Activated CD4-positive, CD25-positive, alpha-beta regulatory T cell treated with anti-CD3 and anti-CD28 coated beads, Interleukin-2, amount 50 U/mL, for 16 hours (primary cell): ENCODE measurements at places on chromosomes 16 and 17.
A peak's percentile ranks its signal among the peaks of the same experiment; 100 is the strongest.

DNA sequence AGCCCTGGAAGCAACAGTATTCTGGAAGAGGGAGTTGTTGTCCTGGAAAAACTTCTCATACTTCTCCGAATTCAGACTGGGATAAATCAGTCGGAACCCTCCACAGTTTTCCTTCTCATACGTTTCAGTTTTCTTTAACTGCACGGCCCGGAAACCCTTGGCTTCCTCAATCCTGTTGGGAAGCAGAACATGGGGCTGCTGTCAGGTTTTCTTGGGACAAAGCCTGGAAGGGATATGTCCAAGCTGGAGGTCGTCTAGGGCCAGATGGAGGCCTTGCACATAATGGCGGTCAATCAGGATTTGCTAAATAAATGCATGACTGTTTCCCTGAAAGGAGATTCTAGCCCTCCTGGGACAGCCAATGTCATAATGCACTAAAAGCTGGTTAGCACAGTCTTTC lies 29.2 kb downstream of the TTLL6 start:
- no peak for DNase-seq

GRCh38 chr16:72876221-72876620 lies 171.7 kb downstream of the ZFHX3 start:
- no peak for DNase-seq

- no peak for DNase-seq
Observed at GRCh38 chr17:2947996-2948550, 115.3 kb downstream of the OR1D5 start.

- no peak for DNase-seq
Observed at GRCh38 chr17:28125526-28126378, 83.3 kb downstream of the NLK start.

DNA sequence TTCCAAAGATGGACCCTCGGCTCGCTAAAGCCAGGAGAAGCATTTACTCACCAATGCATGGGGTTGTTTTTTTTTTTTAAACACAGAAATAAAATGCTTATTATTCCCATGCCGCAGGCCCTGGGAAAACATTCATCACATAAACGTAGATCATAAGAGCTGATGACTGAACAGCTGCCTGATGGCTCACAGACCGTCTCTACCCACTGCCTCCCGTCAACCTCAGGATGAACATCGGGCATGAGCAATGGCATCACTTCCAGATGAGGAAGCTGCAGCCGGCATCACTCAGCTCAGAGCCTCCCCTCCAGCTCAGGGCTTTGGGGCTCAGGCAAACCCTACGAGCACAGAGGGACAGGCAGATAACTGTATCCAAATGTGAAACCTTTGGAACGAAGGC lies 380.6 kb downstream of the CPPED1 start:
- DNase-seq = no peak

DNA sequence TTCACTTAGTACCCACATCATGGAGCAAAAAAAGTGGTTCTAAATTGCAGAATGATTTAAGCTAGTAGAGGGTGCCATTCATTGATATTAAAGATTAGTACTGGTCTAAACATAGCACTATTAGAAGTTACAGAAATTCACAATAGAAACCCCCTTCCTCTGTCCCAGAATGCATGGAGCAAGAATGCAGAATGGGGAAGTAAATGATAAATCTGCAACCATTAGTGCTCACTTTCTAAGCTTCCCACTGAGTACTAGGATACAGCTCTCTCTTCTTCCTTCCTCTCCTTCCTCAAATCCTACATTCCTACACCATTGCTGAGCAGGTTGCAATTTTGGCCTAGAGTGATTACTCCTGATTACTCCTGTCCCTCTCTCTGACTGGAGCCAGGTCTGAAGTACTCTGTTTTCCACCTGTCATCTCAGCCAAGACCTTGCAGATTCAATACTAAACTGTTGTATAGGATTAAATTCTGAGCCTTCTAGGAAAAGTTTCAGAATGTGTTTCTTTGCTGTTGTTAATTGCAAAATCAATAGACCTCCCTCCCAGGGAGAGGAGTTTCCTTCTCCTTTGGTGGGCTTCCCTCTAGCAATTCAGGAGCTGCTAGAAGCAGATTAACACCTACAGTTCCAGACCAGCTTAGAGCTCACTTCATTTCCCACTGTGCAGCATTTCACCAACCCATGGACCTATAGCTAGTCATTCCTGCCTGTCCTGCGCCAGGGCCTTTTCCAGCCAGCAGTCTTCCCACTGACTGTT lies 165.5 kb upstream of the TBX2 start:
- no peak for DNase-seq

DNA sequence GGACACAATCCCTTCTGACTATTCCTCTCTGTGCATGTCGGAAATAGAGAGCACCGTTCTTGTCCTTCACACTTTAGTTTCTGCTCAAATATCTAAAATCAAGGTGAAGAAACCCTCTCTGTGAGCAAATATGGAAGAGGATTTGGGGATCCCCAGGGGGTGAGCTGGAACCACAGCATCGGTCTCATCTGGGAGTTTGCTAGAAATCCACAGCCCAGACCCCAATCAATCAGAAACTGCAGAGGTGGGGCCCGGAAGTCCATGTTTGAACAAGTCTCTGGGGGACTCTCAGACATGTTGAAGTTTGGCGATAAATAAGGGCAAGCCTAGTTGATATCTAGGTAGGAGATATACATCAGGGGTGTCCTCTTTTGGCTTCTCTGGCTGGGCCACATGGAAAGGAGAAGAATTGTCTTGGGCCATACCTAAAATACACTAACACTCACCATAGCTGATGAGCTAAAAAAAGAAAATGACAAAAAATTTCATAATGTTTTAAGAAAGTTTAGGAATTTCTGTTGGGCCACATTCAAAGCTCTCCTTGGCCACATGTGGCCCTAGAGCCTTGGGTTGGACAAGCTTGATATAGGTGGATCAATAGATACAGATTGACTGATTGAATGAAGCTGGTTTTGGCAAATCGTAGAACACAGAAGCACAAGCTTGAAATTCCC lies 168.0 kb upstream of the FOXF1 start:
- no peak for DNase-seq

- no peak for DNase-seq
Observed at GRCh38 chr17:16942141-16943031, 29.5 kb downstream of the TNFRSF13B start.

DNA sequence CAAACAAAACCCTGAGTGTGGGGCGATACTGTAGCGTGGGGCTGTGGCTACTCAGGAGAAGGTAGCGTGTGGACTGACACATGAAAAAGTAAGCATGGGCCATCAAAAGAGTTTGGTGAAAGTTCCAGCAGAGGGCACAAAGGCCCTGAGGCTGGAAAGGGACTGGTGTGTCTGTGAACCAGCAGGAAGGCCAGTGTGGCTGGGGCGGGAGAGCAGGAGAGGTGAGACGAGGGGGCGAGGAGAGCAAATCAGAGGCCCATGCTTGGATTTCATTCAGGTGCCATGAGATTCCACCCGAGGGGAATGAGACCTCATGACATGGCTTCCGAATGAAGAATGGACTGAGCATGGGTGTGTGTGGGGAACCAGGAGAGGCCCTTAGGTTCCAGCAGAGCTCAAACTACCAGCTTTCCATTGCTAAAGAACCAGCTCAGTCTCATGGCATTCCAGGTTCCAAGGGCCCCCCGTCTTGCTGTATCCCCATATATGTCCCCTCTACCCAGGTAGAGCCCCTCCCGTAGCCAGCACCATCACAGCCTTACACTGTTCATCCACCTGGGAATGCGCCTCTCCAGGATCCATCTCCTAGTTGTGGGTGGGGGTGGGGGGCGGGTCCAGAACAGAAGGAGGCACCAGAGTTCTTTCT lies 31.1 kb downstream of the TRPV2 start:
- no peak for DNase-seq

DNA sequence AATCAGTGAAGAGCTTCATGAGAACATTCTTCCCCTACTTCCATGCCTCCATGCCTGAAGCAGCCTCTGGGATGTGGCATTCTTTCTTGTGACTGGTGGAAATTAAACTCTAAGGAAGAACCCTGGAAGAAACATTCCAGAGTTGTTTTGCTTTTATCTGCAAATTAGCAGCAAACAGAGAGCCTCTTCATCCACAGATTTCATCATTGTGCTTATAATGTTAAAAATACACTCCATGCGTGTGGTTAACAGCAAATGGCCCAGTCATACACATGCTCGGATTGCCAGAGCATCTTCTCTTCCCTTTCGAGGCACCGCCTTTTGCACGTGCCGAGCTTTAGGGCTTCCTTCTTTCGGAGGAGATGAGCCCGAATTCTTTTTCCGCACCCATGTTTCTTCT lies 411.3 kb downstream of the SNX29 start:
- DNase-seq = no peak

DNA sequence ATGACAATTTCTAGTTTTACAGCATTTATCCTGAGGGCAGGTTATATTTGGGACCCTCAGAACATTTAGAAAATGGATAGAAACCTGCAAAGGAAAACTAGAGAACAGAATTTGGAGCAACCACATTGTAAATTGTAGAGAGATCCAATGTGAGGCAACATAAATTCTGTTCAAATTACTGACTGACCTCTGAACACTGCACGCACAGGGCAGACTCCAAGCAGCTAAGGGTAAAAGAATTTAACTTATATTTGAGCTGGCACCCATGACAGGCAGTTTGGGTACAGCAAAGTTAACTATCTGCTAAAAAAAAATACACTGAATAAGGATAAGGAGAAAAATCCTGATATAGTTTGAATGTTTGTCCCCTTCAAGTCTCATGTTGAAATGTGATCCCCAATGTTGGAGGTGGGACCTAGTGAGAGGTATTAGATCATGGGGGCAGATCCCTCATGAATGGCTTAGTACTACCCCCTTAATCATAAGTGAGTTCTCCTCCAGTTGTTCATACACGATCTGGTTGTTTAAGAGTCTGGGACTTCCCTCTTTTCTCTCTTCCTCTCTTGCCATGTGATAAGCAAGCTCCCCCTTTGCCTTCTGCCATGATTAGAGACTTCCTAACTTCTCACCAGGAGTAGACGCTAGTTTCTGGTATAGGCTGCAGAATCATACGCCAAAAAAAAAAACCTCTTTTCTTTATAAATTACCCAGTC lies 75.7 kb downstream of the FBXL20 start:
- DNase-seq = no peak

GRCh38 chr16:86647561-86647960 lies 69.2 kb downstream of the FOXL1 start:
- no peak for DNase-seq

- no peak for DNase-seq
Observed at GRCh38 chr16:50386774-50387173, 18.0 kb upstream of the BRD7 start.

- DNase-seq = no peak
Observed at GRCh38 chr16:79375351-79375750, 225.2 kb downstream of the MAF start.

- no peak for DNase-seq
Observed at GRCh38 chr16:30837904-30838303, 50.9 kb upstream of the ZNF629 start.

DNA sequence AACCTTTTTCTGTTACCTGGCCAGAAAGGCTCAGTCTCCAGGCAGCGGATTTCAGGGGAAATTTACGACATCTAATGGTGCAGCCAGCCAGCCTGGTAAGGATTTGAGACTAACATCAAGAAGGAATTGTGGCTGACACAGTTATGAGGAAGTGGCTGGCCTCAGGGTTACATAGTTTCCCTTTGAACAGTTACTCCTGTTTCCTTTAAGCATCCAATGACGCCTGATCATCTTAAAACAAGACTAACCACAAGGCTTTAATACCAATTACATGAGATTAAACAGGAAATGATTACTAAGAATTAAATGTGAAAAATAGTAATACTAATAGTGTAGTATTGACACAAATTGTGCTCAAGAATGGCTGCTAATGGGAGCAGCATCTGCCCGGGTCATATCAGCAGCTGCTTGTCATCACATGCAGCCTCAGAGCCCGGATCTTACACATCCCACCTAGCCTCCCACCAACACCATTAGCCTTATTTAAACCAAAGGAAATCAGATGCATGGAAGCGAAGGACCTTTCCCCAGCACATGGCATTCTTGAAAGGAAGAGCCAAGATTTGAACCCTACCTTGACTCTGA lies 431.8 kb downstream of the PMP22 start:
- no peak for DNase-seq

- peak; percentile 37 for DNase-seq
Observed at GRCh38 chr16:10988164-10988803, 43.9 kb downstream of the CLEC16A start.

DNA sequence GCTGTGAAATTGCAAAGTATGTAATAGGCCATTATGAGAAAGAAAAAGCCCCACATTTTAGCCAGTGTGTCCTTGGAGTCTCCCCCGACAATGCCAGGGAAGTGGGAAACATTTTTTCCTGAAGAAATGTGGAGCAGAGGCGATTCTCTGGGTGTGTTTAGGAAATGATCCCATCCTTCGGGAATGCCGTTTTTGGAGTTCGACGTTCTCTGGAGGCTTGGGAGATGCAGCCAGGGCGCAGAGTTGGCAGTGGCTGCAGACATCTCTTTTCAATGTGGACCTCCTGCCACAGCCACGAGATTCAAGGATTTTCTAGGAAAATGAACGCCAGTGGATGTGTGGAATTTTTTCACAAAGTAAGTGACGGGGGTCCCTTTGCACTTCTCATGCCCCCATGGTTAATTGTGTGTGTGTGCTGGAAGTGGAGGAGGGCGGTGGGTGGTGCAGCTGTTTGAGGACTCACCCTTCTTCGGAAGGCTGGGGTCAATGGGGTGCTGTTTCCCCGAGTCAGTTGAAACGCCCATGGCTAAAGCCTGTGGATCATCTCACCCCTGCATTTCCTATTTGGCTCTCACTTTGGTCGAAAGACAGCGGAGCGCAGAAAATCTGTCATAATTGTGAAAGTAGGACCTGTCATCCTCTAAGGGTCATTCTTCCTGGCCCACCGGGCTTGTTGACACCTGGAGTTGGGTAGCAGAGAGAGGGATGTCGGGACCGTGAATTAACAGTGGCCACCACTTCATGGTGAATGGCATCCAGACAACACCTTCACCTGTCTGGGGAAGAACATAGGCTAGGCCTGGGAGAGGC lies 73.2 kb downstream of the CMIP start:
- no peak for DNase-seq

- no peak for DNase-seq
Observed at GRCh38 chr16:70635336-70636016, 10.9 kb upstream of the IL34 start.

DNA sequence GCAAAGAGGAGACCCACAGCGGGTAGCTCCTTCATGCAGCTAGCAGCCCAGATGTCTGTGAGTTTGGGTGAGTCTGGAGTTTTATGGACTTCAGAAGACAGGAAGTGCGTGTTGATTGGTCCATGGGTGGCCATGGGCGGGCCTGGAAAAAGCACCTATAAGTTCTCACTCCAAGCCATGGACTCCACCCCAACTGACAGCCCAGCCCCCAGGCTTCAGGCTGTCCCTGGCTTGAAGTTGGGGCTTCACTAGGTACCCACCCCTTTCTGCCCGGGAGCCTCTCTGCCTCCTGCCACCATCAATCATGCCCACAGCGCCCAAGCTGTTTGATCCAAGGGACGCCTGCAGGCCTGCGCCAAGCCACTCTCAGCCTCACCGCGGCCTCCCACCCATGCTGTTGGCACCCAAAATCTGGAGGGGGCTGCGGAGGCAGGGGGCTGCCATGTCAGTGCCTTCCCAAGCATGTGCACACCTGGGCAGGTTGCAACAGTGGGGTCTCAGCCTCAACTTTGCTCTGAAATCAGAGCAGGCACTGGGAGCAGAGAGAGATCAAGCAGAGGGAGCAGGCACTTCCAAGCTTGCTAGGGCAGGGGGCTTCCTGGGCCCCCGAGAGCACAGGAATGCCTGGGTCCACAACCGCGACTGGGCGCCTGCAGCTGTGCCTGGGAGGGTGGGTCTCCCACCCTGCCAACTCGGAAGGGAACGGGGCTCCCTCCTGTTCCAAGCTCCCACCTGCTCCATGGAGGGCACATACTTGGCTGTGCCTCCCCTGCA lies 1503.7 kb downstream of the CDH11 start:
- DNase-seq = no peak
